Thymus (tissue), 14 donors: ENCODE measurements at places on chromosomes 12 and 14. TPM values are rescaled to one million over a fixed set of nuclear protein-coding genes. Genes with fewer than 3 reads are reported as not detected.
A peak's percentile ranks its signal among the peaks of the same experiment; 100 is the strongest.

NFE2 gene
- total RNA-seq, result 4.7 TPM

DNA sequence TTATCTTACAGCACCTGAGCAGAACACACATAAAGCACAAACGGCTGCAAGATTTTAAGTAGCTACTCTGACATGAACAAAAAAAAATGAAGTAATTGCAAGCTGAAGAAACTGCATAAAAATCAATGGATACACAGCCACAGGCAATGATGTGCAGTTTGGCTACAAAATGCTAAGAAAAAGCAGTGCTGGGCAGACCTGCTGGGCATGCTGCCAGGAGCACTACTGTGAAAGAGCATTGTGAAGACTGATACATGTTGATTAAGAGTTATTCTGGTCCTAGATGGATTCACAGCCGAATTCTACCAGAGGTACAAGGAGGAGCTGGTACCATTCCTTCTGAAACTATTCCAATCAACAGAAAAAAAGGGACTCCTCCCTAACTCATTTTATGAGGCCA lies 20.1 kb upstream of the RTN1 start:
- no peak for DNase-seq

- DNase-seq, result no peak
These were observed 40.3 kb downstream of the ANKRD9 start for GRCh38 chr14:102469261-102469660.

GRCh38 chr12:83793616-83794015 lies 1106.9 kb downstream of the TMTC2 start:
- no peak for DNase-seq

PACS2 gene
- 20.5 TPM for total RNA-seq

DNA sequence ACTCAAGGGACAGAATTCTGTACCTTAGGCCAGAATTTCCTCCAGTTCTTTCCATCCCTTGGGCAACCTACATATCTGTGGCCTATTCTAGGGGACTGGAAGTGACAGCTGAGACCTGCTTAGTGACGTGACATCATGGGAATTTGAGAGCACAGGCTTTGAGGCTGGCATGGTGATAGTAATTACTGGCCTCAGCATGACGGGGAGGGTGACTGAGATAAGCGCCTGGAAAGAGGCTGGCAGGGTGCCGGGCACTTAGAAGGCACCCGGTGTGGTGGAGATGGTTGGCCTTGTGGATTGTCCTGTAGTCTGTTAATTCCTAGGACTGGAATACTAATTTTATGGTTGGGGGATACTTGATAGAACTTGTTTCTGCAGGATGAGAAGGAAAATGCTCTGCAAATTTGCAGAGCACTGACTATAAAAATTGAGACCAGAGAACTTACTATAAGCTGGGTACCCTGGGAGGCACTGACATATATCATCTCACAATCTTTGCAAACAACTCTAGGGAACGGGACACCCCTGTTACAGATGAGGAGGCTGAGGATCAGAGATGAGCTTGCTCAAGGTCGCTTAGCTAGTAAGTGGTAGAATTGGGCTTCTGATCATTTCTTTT lies 42.2 kb upstream of the TBX3 start:
- no peak for DNase-seq

WNT5B gene
- 4.8 TPM for total RNA-seq

GRCh38 chr14:54338696-54339317 lies 58.0 kb upstream of the CDKN3 start:
- no peak for DNase-seq

- no peak for DNase-seq
These were observed at the start of gene RHOF for GRCh38 chr12:121793440-121793837. TSS of gene RHOF (minus strand) at chr12:121793688. CDS start at chr12:121793633, 55 bp downstream.

DNA sequence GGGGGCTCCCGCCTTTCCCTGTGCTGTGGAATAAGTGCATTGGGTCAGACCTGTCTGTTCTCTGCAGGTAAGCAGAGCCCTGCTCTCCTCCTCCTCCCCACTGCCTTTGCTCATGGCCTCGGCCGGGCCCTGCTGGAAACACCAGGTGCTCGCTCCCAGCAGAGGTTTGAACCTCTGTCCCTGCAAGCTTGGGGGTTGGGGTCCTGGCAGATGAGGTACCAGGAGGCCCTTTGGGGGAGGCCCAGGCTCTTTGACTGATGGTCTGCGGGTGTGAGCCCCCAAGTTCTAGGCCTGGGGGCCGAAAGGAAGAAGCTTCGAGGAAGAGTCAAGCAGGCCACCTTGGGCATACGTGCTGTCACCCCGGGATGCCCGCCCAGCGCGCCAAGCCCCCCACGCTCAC lies 22.1 kb upstream of the CEP170B start:
- DNase-seq, result no peak

- DNase-seq, result no peak
These were observed 604 bp downstream of the HCFC2 start for GRCh38 chr12:104064842-104065427.

DNA sequence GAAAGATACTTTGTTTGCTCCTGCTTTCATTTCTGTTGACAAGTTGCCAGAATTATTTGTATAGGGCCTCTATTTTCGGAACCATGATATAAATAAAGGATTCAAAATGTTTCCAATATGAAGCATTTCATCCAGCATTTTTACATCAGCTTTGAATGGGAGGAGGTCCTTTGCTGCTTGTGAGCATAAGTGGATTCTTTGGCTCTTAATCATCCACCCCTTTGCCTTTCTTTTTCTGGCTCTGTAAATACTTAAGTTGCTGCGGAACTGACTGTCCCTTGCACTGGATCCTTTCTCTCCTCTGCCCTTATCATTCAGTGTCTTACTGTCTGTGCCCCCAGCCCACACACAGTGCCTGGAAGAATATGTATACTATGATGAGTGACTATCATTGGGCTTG lies 357.3 kb upstream of the RGS6 start:
- DNase-seq, result no peak

- no peak for DNase-seq
These were observed 260.9 kb upstream of the USP15 start for GRCh38 chr12:61999311-61999710.

- no peak for DNase-seq
These were observed 44.5 kb downstream of the TECPR2 start for GRCh38 chr14:102407258-102407657.

- no peak for DNase-seq
These were observed 101.2 kb upstream of the SLC16A7 start for GRCh38 chr12:59494617-59495016.

DNA sequence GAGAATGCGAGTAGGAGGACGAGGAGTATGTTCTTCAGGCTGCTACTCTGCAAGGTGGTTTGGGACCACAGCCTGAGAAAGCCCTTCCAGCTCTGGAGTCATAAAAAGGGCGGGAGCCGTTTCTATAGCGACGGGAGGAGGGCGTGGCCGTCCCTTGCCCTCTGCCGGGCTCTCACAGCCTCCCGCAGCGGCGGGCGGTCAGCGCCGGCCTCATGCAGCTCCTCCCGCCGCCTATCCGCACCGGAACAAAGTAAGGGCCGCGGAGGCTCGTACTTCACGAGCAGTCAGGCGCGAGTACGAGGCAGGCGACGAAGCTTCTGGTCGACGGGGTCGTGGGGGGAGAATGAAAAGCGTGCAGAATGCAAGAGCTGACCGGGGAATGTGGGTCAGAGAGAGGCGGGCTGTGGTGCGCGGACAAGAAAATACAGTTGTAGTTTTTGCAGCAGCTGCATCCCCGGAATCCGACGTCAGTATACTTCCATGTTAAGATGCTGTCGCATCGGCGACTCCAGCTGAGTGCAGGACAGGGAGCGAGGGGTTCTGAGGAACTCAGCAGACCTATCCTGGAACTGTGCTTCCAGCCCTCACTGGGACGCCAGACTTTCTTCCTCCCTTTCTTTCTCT lies at the start of gene DYRK4:
Gene DYRK4, plus strand, starts transcription at position 175 of the 624 bp plus-strand sequence. Its CDS starts 38 bp downstream, at position 213.
- peak; percentile 8 for DNase-seq

DNA sequence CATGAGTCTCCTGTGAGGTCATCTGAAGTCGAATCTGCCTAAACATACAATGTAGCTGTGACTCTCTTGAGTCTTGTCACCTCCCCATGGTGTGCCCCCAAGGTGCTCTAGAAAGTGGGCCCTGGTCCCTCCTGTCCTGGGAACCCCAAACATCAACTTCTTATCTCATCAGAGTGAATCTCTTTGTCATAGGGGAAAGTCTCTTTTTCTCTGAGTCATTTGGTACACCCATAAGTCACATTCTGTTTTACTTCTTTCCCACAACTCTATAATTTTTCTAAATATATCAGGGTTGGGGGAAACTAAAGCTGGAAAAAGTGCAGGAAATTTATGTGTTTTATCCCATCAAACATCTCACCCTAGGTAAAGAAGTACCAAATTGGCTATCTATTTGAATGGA lies 12.9 kb downstream of the SDR9C7 start:
- DNase-seq, result no peak

DNA sequence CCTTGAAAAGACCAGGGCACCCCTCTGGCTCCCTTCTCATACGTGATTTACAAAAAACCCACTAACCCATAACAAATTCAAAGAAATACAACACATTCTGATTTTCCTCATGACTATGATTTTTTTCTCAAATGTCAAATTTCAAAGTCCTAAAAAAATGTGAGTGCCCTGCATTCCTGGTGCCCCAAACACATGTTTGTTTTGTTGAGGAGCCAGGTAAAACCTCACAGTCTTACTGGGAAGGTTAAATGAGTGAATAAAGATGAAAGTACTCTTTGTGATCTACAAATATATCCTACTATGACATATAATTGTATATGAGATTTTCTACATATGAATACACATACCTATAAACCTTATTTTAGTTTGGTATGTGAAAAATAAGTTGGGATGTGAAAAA lies 30.7 kb downstream of the TPH2 start:
- no peak for DNase-seq

GRCh38 chr12:49069507-49070346 lies at the start of gene RHEBL1:
TSS of gene RHEBL1 (minus strand) at chr12:49069979. CDS start at chr12:49069785, 194 bp downstream.
- DNase-seq, result peak; percentile 99

- DNase-seq, result no peak
These were observed 12.4 kb upstream of the ACOT1 start for GRCh38 chr14:73524493-73524892.

MYF6 gene
- total RNA-seq, result 0.09 TPM

DNA sequence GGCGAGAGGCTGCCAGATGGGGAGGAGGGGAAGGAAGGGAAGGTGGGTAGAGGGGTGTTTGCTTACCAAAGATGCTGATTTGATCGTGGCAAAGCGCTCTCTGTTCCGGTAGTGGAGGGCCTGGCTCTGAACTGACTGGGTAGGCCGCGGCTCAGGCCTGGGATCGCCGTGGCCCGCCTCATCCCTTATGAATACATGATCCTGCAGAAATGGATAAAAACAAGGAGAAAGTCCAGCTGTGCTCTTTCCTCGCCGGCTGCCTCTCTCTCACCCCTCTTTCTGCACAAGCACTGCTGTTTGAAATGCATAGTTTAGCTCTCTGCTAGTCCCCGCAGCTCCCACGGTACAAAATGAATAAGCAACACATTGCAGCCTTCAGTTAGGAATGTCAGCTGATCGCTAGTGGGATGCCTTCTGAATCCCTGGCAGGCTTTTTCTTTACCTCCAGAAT lies 53.8 kb downstream of the PEBP1 start:
- DNase-seq, result no peak

DNA sequence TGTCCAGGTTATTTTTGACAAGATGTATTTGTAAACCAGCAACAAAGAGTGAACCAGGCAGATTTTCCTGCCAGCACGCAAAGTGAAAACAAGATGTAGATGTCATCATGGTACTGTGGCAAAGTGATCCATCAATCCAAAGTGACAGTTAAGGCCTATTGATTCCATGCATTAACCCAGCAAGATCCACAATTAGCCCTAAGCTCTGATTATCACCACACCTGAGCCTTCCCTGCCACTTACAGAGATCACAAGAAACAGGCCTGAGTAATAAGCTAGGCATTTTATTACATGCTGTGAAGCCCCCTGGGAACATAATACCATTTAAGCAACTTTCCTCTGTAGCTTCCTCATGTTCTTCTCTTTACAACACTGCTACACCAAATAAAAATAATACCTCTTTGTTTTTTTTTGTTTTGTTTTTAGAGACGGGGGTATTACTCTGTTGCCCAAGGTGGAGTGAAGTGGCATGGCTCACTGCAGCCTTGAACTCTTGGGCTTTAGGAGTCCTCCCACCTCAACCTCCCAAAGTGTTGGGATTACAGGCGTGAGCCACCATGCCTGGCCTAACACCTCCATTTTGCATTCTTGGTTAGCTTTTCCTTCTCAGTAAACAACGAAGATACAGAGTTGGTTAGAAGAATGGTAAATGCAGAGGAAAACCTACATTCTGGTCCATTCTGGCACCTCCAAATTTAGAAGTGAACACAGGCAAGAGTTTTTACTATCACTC lies 85.5 kb downstream of the STON2 start:
- no peak for DNase-seq

DNA sequence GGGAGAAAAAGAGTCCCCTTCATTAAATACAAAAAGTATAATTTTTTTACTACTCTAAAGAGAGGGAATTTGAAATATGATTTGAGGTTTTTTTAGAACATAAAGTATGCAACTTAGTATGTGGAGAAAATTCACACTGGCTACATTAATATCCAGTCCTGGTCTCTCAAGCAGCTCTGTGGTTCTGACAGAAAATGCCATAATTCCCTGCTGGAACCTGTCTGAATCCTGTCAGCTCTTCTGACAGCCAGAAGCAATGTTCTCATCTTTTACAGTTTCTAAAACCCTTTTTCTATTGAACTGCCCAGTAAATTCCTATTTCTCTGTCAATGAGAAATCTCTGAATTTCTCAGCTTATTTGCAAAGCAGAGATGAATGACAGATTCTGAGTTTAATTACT lies 13.4 kb upstream of the NOVA1 start:
- DNase-seq, result no peak

DNA sequence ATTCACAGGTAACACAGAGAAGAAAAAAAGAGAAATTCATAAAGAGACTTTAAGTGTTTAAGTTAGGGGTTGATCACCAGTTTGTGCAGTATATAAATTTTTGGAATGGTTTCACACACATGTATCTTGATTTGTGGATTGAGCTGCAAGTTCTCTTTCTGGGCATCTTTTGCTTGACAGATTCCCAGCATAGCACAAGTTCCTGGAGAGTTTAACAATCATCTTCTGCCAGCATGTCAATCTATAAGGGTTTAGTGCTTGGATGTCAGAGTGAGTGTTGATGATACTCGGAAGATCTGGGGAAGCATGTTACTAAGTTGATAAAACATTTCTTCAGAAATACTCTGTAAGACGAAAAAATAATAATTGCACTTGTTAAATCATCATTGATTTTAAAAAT lies 43.9 kb upstream of the FGF6 start:
- DNase-seq, result no peak
